Central memory CD8-positive, alpha-beta T cell (primary cell): ENCODE measurements at places on chromosomes 12 and 14.

DNA sequence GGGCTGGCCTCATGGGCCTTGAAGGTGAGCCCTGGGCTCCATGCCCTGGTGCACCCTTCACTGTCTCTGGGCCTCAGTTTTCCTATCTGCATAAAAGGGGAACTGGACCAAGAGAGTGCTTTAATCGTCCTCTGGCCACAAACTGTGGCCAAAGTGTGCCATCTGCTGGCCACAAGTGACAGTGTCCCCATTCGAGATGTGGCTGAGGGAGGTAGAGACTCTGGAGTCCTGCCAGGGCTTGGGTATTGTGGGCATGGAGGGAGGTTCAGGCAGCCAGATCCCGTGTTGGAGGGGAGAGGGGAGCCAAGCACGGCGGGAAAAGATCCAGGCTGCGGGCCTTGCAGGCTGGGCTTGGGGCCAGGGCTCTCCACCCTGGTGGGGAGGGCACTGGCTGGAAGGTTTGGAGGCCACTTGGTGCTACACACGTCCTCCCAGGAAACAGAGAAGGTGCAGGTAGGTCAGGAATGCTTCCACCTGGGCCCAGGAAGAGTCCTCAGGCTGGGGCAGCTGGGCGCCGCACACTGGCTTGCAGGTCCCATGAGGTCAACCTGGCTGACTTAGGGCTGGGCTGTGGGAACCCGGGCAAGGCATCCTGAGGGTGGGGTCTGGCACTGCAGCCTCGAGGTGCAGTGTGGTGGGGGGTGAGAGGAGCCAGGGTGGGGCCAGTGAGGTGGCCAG, 7.3 kb upstream of the KIF26A start:
- H3K4me1 ChIP-seq, result no peaks in the 10 kb centered on the region
- H3K4me3 ChIP-seq, result no peak overlapping the region
- no peak for DNase-seq

DNA sequence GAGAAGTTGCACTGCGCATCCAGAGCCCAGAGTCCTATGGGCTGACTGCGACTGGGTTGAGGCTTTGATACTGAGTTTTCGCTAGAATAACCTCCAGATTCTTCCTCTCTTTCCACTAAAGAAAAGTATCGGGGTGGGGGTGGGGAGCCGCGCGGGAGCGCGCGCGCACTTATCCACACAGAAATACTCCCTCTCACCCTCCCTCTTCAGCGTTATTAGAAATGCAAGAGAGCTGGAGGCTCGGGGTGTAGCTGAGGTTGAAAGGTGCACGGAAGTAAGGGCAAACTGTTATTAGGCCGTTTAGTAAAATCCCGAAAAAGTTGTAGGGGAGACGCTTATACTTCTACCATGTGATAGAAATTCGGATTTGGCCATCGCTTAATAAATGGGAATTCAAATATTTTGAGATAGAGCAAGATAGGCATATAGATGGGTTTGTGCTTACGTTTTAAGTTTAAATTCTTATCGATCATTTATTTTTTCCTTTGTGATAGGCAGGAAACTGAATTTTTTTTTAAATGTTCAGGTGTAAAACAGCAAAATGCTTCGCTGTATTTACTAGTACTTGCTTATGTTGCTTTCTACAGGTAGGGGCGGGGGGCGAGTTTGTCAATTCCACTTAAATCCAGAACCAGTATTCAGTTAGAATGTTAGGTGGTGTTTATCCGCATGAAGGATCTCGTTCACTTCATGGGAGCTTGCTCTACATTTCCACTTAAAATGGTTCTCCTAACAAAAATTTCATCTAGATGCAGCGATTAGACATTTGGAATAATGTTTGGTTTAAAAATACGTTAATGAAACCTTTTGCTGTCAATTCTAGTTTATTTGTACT, 1.1 kb downstream of the ARHGAP5 start:
- H3K27me3 ChIP-seq, result no peaks in the 10 kb centered on the region
- H3K27ac ChIP-seq, result peak overlapping the region; percentile 84
- H3K4me3 ChIP-seq, result peak overlapping the region; percentile 94
- DNase-seq, result no peak
- peaks cover 11% of the 10 kb centered on the region for H3K36me3 ChIP-seq

- H3K27me3 ChIP-seq, result no peaks in the 10 kb centered on the region
- DNase-seq, result no peak
- H3K36me3 ChIP-seq, result peaks cover 2% of the 10 kb centered on the region
- no peak overlapping the region for H3K27ac ChIP-seq
- no peak overlapping the region for H3K4me3 ChIP-seq
Observed at GRCh38 chr12:32322354-32322753, 77.0 kb upstream of the FGD4 start.

- H3K4me1 ChIP-seq, result no peaks in the 10 kb centered on the region
- no peak overlapping the region for H3K27ac ChIP-seq
- no peak for DNase-seq
- no peaks in the 10 kb centered on the region for H3K27me3 ChIP-seq
- no peak overlapping the region for H3K4me3 ChIP-seq
Observed at GRCh38 chr14:61586544-61587055, 108.7 kb upstream of the HIF1A start.

GRCh38 chr12:65534238-65534841, 255.9 kb downstream of the MSRB3 start:
- H3K27me3 ChIP-seq, result peaks cover 11% of the 10 kb centered on the region
- no peaks in the 10 kb centered on the region for H3K36me3 ChIP-seq
- DNase-seq, result no peak
- no peaks in the 10 kb centered on the region for H3K4me1 ChIP-seq
- no peak overlapping the region for H3K27ac ChIP-seq

DNA sequence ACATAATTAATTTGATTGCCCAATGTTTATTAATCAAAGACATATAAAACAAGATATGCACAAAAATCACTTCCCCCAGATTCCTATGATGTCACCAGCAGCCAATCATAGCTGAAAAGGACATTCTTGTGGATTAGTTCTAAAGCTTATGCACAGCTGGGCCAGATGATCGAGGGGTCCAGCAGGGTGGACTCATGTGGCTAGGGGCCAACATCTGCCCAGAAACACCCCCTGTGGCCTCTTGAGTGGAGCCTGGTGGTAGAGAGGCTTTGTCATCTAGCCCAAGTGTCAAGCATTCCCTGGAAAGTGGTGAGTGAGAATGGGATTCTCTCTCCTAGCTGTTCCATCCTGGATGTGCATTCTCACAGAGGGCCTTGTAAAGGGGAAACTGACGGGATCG, 590.0 kb downstream of the BCL11B start:
- peaks cover 11% of the 10 kb centered on the region for H3K27me3 ChIP-seq
- H3K4me1 ChIP-seq, result no peaks in the 10 kb centered on the region
- H3K36me3 ChIP-seq, result no peaks in the 10 kb centered on the region
- H3K4me3 ChIP-seq, result no peak overlapping the region

GRCh38 chr12:40103043-40103442, 2.8 kb downstream of the SLC2A13 start:
- H3K36me3 ChIP-seq, result peaks cover 4% of the 10 kb centered on the region
- H3K4me3 ChIP-seq, result no peak overlapping the region
- no peaks in the 10 kb centered on the region for H3K27me3 ChIP-seq

- H3K4me1 ChIP-seq, result peaks cover 22% of the 10 kb centered on the region
- peaks cover 3% of the 10 kb centered on the region for H3K36me3 ChIP-seq
- H3K27me3 ChIP-seq, result peaks cover 13% of the 10 kb centered on the region
- DNase-seq, result no peak
- H3K27ac ChIP-seq, result no peak overlapping the region
- H3K4me3 ChIP-seq, result no peak overlapping the region
Observed at GRCh38 chr14:23123419-23123818, 4.4 kb upstream of the CEBPE start.
